ENCODE measurements at places on chromosomes 12 and 14.

GRCh38 chr14:34479694-34480093 lies 17.7 kb upstream of the SPTSSA start:
- DNase-seq: no peak

- no peak for DNase-seq
Measured at GRCh38 chr12:27472604-27473003, 26.1 kb downstream of the SMCO2 start.

DNA sequence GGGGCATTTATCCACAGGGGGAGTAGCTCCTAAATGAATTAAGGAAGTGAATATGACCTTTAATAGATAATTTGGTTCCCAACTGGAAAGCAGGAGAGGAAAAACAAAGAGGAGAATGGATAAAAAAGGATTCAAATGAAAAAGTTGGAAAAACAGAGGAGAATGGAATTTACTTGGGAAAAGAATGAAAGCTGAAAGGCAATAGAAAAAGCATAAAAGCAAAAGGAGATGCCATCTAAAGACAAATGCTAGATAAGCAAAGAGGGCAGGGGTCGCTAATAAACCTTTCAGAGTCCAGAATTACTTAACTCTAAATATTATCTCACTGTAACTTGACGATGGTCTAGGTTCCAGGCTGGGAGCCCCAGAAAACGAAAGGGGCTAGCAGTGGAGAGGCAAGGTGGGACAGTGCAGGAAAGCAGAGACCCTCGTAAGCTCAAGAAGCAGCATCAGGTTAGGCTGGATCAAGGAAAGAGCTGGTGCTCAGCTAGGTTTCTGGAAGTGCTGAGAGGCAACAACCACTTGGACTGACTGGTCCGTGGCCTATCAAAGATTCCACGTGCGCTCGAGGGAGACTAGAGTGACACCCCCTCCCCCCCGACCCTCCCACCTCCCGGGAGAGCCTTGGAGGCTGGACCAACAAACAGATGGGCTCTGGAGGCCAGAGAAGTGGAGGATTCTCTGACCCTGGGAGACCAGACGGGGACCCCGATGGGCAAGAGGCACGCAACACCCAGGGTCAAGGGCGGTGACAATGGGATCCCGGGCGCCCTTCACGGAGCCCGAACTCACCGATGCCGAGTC lies 1.2 kb downstream of the SLC2A13 start:
- DNase-seq: no peak

DNA sequence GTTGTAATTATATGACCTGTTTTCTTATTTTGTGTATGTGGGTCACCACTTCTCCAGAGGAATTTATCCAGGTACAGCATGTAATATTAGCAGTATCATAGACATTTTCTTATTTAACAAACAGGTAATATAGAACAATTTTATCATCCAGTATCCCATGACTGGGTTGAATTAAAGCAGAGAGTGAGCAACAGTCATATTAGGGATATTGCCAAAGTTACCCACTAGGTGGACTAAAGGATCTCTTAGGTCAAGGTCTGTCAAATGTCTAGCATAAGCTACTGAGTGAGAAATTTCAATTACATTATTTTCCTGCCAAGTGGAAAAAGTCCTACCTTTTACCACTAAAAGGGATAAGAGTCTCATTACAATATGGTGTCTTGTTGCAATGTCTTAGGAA lies 62.1 kb upstream of the TRIM9 start:
- DNase-seq: no peak

GRCh38 chr12:122889761-122890520 lies 6.0 kb downstream of the VPS37B start:
- no peak for DNase-seq

GRCh38 chr14:20667957-20668356 lies 16.4 kb upstream of the RNASE4 start:
- DNase-seq: peak; percentile 38

DNA sequence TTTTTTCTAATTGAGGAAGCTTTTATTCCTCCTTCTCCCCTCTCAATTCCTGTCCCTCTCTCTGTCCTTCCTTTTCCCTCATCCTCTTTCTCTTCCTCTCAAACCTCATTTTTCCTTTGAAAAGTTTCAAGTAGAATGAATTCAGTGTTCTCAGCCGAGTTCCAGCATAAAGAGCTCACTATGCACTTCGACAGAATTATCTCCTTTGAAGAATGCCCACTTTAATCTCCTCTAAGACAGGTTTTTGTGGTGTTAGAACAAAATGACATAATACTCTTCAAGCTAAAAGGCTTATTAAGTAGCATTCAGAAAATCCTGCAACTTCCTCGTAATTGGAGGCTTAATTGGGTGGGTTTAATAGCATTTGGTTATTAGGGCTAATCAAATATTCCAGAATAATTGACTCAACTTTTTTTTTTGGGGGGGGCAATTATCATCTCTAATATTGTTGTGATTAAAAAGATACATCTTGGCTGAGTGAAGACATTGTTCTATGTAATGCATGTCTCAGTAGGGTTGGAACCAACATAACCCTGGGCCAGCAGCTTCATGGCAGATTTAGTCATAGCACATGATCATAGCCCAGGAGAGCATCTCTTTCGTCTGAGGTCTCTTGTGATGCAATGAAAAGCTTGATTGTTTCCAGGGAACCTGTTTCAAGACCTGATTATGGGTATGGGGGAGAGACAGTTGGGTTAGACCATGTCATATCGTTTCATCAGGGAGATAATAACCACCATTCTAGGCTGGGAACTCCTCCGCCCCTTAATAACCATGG lies 25.0 kb upstream of the SLC24A4 start:
- no peak for DNase-seq

GRCh38 chr12:31431721-31432240 lies 105.8 kb upstream of the SINHCAF start:
- DNase-seq: no peak

DNA sequence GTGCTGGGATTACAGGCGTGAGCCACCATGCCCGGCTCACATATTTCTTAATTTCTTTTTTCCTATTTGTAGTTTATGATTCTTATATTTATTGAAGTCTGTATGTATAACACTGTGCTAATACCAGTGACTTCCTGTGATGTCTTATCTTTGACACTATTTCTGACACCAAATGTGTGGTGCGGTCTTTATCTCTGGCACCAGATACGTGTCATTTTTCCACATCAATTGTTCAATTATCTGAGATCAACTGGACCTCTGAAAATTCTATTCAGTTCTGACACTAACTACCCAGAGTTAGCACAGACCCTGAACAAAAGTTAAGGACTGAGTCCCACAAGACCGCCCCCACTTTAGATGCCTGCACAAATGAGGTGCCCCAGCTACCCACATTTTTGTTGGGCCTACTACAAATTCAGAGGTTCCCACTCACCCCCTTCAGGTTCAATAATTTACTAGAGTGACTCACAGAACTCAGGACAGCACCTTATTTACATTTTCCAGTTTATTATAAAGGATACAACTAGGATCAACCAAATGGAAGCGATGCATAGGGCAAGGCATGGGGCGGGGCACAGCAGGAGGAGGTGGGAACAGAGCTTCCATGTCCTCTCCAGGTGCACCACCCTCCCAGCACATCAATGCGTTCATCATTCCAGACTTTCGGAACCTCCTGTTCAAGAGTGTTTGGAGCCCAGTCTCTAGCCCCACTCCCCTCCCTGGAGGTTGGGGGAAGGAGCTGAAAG lies 11.6 kb upstream of the SRSF9 start:
- no peak for DNase-seq

DNA sequence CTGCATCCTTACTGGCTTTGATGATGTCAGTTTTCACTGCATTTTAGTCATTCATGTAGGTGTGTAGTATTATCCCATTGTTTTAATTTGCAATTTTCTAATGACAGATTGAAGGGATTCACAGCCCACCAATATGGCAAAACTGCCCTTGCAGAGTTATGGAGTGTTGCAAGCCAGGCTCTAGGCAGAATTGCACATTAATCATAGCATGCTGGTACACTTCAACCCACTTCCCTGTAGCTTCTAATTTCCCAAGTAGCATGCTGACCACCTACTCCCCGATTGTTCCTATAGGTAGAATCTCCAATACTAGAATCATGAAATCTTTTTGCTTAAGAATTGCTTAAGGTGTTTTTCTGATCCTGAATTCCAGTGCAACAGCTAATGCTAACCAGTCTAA lies 5.2 kb upstream of the RNASE6 start:
- DNase-seq: no peak

DNA sequence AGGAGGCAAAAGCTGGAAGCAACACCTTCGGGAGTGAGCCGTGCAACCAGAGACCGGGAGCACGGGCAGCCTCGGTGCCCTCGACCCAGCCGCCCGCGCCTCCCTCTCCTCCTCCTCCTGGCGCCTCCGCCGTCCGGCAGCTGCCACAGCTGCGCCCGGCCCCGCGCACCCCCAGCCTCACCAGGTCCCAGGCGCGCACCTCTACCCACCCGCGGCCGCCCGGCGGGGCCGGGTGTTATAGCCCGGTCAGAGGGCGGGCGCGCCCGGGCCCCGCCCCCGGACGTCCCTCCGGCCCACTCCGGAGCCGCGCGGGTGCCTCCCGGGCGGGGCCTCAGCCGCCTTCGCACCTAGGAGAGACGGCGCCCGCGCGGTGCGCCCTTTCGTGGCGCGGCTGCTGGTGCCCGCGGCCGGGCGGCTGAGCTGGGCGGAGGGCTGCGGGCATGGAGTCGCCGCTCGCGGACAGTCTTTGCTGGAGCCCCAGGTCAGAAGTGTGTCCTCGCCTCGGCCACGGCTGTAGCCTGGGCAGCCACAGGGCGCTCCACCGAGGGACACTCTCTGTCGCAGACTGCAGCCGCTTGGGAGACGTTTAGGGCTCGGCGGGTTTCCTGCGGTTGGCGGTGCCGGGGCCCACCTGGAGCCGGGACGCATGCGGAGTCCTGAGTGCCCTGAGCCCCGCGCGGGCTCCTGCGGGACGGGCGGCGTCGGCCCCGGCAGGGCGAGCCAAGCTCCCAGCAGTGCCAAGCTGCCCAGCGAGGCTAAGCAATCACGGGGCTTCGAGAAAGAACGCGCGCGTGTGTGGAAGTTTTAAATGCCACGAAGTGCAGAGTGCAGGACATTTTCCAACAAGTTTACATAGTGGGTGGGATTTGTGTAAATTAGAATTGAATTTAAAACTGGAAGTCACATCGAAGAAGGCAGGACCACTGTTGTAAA lies at the start of gene CPM:
TSS of gene CPM (minus strand) at position 211 of the 933 bp plus-strand sequence. CDS start 334 bp downstream, outside the sequence.
- DNase-seq: peak; percentile 76

GRCh38 chr14:22657861-22658260 lies 13.7 kb upstream of the OR6J1 start:
- DNase-seq: no peak

GRCh38 chr12:121240484-121241101 lies 30.7 kb downstream of the P2RX4 start:
- peak; percentile 96 for DNase-seq

GRCh38 chr12:88241862-88242570 lies 99.9 kb downstream of the TMTC3 start:
- DNase-seq: no peak

GRCh38 chr14:102584871-102585869 lies 7.3 kb upstream of the RCOR1 start:
- DNase-seq: no peak

GRCh38 chr14:62162998-62163589 lies 400.9 kb downstream of the SNAPC1 start:
- DNase-seq: no peak

DNA sequence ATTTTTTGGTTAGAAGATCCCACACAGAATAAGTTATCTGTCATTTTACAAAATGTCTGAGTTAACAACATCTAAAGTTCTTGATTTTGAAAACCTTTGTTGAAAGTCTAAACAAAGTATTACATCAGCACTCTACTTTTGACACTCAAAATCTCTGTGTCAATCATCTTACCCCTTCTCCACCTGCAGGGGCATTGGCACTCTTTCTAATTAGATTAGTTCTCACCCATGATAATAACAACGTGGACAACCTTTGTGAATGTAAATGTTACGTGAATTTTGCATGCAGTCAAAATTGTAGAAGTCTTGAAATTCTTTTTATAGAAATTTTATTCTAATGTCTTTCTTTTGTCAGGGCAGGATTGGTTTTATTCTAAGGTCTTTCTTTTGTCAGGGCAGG lies 33.5 kb upstream of the PPFIA2 start:
- DNase-seq: no peak

- no peak for DNase-seq
Measured at GRCh38 chr12:40957417-40957816, 230.7 kb upstream of the PDZRN4 start.

- no peak for DNase-seq
Measured at GRCh38 chr14:23555533-23555881, 564 bp upstream of the THTPA start.

DNA sequence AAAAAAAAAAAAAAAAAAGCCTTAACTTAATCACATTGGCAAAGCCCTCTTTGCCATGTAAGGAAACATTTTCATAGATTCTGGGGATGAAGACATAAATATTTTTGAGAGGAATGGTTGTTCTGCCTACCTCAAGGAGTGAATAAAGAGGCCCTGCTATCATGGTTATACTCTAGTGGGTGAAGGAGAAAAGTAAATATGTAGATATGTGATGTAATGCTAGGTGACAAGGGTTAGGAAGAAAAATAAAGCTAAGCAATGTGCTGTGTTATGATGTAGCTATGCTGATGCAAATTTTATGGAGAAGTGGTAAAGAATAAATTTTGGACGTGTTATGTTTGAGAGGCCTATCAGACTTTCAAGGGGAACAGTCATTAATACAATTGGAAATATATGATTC lies 80.1 kb upstream of the DUSP6 start:
- no peak for DNase-seq

DNA sequence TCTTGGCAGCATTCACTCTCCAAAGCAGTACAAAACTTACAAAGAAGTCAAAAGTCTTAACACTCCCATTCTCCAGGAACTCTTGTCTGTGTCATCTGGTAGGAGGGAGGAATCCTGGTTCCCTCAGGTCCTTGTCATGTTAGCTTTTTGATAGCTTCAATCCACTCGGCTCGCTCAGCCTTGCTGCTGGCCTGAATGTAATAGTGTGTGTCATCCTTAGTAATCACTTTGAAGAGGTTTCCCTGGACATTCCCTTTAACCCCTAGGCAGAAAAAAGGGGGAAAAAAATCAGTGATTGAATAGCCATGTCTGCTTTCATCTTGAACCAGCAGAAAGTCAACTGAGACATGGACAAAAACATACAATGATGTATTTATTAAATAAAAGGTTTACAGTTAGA lies 24.8 kb downstream of the PLEK2 start:
- DNase-seq: no peak

- DNase-seq: no peak
Measured at GRCh38 chr12:87467936-87468335, 561.3 kb downstream of the C12orf50 start.

DNA sequence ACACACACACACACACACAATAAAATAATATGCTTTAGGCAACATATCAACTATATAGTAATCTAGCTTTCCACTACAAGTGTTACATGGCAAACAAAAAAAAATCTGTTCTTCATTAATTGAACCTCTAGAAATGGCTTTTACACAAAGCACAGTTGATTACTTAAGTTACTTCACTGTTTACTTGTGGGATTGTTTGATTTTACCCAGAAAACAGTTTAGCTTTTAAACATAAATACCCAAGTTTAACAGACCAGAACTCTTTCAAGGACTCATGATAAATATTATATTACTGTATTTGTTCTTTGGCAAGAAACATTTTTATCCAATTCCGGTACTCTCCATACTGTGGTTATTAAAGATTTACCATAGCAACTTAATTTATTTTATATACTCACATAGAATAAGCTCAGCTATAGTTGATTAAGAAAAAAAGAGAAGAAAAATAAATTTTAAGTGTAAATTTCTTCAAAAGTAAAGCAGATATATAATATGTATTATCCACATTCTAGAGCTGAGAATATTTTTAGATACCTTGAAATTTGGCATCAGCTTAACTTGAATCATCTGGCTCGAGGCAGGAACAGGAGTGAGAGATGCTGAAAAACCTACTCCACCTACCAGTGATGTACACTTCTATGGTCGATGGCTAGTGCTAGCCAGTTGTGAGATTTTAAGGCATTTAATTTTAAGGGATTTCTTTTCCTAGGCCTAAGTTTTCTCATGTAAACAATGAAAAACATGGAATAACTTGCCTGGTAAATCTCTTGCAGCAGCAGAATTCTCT lies 126.0 kb downstream of the BTG1 start:
- DNase-seq: no peak
